D341Med (cell line): ENCODE measurements at places on chromosomes 7 and 10.

DNA sequence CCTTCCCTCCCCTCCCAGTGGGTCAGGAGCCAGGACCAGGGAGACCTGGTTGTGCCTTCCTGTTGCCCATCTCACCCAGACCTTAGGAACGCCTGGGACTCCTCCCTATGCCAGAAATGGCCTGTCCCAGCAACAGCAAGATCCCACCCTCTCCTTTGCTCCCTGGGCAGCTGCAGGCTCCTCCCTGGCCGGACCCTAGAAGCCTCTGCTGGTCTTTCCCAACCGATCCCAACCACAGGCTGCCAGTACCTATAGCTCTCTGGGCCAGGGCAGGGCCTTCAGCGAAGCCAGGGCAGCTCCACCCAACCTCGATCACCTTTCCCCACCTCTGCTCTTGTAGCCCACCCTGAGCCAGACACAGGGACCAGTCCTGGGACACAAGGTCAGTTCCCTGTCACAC lies 21.9 kb downstream of the LDB3 start:
- DNase-seq = no peak

DNA sequence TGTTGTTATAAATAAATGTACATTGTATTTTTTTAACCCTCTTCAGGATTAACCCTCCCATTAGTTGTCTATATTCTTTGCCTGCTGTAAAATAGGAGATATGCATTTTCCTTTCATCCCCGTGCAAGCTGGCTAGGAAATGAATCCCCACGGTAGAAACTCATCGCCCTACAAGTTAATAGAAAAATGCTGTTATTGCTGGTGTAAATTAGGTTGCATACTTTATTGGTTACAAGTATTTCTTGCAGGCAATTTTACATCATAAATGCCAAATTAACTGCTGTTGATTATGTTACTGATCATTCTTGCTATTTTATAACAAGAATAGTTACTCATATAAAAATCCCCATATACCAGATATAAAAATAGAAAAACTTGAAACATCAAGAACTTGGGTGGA lies 454.2 kb upstream of the KLF6 start:
- no peak for DNase-seq

DNA sequence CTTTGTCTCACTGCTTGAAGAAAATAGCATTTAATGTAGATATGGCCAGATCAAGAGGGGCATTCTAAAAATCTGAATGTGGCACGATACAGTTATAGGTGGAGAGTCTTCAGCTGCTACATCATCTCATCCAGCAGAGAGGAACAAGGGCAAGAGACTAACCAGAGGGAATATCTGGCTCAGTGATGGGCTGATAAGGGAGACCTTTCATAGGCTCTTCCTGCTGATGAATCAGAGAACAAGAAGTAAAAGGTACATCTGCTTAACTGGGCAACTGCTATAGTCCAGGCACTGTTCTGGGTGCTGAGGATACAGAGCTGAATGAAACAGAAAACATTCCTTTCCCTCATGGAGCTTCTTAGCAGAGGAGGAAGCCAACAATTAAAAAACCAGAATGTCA lies 37.9 kb downstream of the PIP4K2A start:
- no peak for DNase-seq

DNA sequence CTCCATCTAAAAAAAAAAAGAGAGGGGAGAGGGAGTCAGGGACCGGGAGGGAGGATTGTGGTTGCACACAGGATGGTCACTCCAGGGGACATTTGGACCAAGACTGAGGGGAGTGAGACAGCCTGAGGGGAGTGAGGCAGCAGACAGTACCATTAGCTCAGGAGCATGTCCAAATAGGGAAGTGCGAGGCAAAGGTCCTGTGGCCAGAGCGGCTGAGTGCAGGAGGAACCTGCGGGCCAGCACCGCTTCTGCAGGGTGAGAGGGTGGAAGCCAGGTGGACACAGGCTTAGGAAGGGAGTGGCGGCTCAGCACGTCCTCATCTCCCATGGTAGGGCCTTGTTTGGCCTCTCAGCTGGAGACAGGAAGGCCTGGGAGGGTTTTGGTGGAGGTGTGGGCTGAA lies 48.9 kb upstream of the PFKFB3 start:
- DNase-seq = no peak

GRCh38 chr7:47811632-47812380 lies 136.5 kb downstream of the PKD1L1 start:
- no peak for DNase-seq
